ENCODE measurements at places on chromosomes 1 and 21.
A peak's percentile ranks its signal among the peaks of the same experiment; 100 is the strongest.

DNA sequence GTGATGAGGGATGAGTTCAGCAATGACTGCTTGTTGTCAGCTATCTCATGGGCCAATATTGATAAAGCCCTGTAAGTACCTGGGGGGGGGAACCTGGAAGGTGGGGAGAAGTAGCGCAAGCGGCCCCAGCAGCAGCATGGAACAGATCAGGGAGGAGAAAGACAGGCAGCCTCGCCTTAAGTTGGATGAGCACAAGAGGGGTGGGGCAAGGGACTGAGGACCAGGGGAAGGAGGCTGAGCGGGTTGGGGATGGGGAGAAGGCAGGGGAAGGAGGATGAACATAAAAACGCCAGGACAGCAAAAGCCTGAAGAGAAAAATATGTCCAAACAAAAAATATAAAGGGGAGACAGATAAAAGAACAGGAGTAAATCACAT lies 70.6 kb downstream of the ALG14 start:
- DNase-seq = no peak

DNA sequence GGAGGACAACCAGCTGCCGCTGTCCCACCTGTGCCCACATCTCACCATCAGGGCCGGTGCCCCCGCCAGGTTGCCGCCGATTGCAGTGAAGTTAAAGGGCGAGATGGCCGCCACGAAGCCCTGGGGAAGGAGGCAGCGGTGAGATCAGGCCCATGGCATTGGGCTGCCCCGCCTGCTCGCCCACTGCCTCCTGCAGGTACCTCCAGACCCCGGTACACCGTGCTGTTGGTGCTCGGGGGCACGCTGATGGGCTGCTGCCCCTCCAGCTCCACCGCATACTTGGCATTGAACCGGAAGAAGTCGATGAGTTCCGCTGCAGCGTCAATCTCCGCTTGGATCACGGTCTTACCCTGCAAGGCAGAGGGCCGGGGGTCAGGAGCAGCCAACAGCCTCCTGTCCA lies 19.3 kb downstream of the ALDH4A1 start:
- no peak for DNase-seq

DNA sequence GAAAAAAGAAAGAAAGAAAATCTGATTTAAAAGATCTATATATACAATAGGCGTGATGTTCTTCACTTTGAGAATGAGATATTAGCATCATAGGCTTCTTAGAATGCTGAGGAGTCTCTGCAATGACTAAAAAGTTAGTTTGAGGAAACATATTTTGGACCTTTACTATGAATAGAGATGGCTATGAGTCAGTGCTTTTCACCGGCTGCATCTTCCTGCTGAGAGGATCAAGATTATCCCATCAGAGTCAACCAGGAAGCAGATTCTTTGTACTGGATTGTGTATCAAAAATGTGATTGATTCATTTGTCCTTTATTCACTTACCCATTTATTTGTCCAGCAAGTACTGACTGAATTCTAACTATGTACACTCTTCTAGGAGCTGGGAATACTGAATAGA lies 144.2 kb downstream of the KCNK2 start:
- no peak for DNase-seq

- DNase-seq = peak; percentile 61
These were observed 17.7 kb upstream of the ADGRB2 start for GRCh38 chr1:31781756-31782371.

- no peak for DNase-seq
These were observed 77.8 kb downstream of the LHX9 start for GRCh38 chr1:197994907-197995407.

DNA sequence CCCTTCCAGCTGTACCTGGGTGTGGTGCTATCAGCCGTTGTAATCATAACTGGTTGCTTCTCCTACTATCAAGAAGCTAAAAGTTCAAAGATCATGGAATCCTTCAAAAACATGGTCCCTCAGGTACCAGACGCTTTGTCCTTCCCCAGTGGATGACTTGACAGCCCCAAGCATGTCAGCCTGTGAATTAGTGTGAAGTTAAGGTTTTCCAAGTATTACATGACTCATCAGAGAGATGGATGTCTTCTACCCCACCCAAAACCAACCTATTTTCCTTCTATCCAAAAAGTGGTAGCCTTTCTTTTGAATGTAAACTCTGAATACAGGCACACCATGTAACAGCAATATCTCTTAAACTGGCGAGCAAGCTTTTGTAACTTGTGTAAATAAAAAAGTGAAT lies 15.1 kb downstream of the ATP1A1 start:
- no peak for DNase-seq

GRCh38 chr1:84278905-84279304 lies 22.6 kb upstream of the SAMD13 start:
- no peak for DNase-seq

DNA sequence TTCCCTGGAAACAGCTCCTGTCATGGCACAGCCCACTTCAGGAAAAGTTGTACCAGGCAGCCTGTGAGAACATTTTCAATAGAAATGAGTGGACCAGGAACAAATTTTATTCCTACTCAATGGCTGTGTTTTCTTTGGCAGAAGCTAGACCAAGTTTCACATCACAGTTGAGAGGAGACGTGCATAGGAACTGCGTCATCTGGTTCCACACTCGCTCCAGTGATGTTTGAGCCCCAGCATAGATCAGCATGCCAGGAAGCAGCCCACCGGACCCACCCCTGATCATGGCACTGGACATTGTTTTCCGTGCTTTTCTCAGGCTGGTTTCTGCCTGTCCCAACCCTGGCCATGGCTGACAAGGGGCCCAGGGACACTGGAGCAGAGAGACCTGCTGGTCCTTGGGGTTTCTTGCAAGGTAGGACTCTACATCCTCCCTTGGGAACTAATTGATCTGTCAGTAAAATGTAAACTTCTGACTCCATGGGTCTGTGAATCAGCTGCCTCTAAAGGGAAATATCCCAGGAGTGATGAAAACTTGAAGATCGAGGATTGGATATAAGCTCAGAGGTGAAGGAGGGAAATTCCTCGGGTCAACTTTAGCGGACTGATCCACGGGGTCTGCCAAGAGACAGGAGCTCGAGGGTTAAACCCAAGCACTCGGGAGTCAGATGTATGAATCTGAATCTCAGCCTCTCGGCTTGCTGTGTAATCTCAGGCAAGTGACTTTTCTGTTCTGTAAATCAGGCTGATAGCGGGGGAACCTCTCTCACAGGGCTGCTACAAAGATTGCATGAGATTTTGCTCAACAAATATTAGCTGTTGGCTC lies 35.7 kb downstream of the NEK2 start:
- peak; percentile 93 for DNase-seq

DNA sequence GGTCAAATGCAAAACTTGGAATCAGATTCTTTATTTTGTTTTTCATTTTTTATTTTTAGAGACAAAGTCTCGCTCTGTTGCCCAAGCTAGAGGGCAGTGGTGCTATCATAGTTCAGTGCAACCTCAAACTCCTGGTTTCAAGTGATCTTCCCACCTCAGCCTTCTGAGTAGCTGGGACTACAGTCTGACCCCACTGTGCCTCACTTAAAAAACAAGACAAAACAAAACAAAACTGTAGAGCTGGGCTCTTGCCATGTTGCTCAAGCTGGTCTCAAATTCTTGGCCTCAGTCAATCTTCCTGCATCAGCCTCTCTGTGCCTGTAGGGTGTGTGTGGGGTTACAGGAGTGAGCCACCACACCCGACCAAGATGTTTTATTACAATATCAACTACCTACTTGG lies 396.0 kb upstream of the USP24 start:
- no peak for DNase-seq

- peak; percentile 72 for DNase-seq
These were observed 5.8 kb downstream of the LAMC2 start for GRCh38 chr1:183191833-183192232.

- DNase-seq = no peak
These were observed 335.3 kb upstream of the KAZN start for GRCh38 chr1:14263225-14263624.

DNA sequence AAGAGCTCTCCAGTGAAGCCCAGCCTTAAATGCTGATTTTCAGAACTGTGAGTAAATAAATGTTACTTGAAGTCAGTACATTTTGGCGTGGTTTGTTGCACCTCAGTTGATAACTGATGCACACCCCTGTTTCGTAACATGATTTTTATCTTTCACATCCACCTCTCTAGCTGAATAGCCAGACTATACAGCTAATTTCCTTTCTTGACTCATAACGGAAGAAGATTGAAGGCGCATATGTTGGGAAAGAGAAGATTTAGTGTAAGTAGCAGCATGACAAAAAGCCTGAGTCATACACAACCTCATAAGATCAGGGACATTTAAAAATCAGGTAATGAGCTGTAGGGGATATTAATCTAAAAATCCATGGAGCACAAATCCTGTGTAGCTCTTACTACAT lies 716.2 kb upstream of the ZP4 start:
- peak; percentile 6 for DNase-seq

DNA sequence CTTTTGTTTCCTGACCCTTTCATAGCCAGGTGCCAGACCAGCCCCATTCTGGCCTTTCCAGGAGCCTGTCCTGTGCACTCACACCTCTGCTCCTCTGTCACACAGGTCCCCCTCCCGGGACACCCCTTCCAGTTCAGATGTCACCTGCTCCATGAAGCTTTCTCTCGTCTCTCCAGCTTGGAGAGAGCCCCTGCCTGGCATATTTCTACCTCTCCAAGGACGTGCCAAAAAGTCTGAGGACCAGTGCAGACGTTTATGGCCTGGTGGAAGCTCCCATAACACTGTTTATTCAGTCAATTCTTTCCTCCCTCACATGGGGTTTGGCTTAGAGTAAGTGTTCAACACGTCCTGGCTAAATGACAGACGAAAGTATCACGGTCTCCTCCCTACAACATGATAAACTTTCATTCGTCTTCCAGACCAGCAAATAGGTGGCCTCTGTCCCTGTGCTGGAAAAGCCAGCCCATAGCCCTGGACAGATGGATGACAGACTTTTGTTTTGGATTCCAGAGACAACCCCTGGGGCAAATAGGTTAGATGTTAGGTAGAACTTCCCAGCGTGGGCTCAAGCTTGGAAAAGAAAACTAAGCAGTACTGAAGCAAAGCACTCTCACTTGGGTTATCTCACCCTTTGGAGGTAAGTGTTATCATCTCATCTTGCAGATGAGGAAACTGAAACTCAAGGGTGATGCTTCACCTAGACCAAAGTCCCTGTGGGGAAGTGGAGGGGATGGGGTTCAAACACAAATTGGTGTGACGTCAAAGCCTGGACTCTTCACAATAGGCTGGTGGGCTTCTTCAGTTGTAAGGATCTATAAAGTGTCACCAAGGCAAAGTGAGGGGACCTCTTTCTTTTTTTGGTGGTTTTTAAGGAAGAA lies 52.9 kb upstream of the ECE1 start:
- DNase-seq = no peak

DNA sequence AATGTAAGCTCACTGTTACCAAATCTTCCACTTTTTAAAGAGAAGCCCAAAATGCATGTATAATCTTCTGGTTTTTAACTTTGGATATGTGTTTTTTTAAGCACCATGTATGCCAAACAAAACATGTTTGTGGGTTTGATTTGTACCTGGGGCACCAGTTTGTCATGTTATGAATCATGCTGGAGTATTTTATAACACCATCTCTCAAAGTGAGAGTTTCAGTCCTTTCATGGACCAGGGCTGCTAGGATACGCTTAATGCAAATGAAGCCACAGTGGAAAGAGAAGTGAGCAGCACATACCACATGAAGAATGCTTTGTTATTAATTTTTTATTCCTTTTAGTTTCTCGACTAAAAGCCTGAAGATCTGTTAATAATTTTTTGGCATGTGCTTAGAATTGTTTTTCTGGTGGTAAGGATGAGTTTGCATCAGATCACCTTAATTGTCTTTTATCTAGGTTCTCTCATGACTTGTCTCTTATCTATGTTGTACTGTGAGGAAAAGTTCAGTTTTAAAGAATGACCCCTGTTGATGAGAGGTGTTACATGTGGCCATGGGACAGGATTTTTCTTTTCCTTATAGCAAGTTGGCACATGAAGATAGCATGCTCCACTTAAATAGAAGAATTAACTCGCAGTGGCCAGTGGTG lies 2.0 kb upstream of the RABGAP1L start:
- DNase-seq = peak; percentile 53

DNA sequence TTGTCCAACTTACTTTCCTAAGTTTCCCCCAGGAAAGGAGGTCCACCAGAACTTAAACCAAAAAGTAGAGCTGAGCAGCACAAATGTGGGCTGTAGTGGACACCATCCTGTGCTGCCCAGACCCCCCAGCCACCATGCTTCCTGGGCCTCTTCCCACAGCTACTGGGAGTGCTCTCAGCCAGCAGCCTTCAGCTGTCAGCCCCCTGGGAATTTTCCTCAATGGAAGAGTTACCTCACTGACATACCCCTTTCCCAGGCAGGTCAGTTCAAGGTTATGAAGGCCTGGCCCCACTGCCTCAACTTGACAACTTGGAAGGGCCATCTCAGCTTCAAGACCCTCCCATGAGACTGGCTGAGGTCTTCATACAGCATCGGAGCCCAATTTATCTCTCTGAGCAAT lies 47.7 kb downstream of the CDCP2 start:
- DNase-seq = no peak

- DNase-seq = no peak
These were observed 33.5 kb downstream of the GPA33 start for GRCh38 chr1:167056529-167057231.

DNA sequence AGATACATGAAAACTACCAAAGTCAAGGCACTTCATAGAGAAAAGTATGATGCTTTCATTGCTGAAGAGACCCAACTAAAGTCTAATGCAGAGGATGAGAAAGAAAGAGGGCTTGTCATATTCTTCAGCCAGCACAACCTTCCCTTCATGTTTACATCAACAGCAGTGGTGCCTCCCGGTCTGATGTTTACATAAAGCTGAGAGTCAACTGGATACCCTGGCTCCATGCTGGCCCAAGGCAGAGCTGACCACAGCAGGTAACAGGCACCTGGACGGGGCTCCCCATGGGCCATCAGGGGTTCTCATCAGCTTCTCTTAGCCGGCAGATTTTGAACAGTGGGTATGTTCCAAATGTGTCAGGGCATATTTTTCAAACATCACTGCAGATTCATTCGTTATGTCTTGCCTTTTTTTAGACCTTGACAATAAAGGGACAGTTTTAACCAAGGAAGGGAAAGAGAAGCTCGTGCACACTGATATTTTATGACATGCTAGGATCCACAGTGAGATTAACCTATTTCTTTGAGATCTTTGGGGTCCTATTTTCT lies 117.1 kb downstream of the NRIP1 start:
- no peak for DNase-seq

DNA sequence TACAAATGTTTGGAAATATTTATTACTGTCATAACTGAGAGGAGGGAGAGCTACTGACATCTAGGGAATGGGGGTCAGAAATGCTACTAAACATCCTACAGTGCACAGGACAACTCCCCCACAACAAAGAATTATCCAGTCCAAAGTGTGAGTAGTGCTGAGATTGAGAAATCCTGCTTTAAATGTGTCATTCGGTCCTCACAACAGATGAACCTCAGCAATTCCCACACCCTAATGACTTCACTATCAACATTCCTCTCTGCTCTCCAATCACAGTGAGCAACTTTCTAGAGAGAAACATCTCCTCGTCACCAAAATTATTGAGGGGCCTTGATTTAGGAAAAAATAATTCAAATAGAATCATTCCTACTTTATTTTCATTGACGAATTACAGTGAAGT lies 18.0 kb downstream of the OMA1 start:
- peak; percentile 14 for DNase-seq

GRCh38 chr1:87795615-87796337 lies 467.1 kb downstream of the LMO4 start:
- no peak for DNase-seq

GRCh38 chr1:8889925-8890785 lies 11.7 kb upstream of the ENO1 start:
- peak; percentile 93 for DNase-seq
